CD4-positive, CD25-positive, alpha-beta regulatory T cell (primary cell): ENCODE measurements at places on chromosomes 3 and 15.
A peak's percentile ranks its signal among the peaks of the same experiment; 100 is the strongest.

GRCh38 chr3:171372694-171373093, 87.5 kb downstream of the TNIK start:
- no peak for DNase-seq

- DNase-seq = peak; percentile 36
Measured at GRCh38 chr3:126083511-126083912, 412 bp downstream of the SLC41A3 start.

DNA sequence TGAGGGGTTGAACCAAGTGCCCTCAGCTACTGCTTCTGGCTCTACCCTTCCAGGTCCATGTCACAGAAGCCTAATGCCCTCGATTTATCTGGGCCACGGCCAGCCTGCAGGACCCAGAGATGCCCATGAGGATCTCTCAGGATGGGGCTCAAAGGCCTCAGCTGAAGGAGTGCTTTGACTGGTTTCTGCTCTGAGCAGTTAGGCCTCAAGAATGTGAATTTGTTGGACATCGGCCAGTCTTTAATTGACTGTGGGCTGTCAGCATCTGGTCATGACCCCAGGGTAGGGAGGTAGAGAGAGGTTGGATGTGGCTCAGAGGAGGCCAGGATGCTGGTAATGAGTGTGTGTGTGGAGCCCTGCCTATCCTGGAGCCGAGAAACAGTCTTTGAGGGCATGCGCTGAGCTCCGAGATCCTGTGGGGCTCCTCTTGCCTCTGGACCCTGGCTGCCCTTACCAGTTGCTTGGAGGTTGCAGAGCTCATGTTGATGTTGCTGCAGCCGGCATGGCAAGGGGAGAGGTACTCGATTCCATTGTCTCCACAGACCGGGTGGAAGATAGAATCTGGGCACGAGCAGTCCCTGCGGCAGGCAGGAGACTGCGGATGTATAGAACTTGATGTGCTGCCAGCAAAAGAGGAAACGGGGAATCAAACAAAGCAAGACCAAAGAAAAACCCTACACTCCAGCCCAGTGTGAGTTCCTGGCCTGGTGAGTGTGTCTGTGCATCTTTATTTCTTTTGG, 49.1 kb upstream of the RAB6B start:
- no peak for DNase-seq

- DNase-seq = no peak
Measured at GRCh38 chr15:39248204-39248603, 332.7 kb upstream of the THBS1 start.

GRCh38 chr15:80423215-80423614, 19.0 kb downstream of the ARNT2 start:
- DNase-seq = no peak

GRCh38 chr3:172391592-172392302, 56.5 kb downstream of the GHSR start:
- no peak for DNase-seq

DNA sequence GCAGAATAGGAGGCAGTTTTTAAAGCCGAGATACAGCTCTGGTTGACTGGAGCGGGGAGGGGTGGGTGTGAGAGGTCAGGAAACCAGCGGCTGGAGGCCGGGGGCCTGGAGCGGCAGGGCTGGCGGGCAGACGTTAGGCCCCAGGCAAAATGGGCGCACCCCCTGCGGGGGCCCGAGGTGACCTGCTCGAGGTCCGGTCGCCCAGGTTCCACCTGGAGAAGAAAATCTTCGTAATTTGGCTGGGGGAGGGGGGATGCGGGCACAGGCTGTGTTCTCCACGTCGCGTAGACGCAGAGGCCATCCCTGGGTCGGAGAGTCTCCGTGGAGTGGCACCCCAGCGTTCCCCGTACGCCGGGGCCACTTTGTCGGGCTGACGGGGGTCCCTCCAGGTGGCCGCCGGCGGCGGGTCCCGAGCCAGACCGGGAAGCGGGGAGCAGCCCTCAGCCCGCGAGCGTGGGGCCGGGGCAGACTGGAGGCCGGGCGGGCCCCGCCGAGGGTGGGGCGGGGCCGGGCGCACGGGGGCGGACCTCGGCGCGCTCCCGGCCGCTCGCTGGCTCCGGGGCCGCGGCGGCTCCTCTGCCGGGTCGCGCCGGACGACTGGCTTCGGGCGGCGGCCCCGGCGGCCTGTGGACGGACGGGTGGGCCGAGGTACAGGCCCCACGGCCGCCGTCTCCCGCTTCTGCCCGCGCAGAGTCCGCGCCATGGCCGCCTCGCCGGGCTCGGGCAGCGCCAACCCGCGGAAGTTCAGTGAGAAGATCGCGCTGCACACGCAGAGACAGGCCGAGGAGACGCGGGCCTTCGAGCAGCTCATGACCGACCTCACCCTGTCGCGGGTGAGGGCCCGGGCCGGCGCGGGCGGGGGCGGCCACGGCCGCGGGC, at the start of gene CRTC3:
CRTC3 (plus strand) TSS at position 553 of the 879 bp plus-strand sequence; CDS start at position 702, 149 bp downstream.
- peak; percentile 42 for DNase-seq

DNA sequence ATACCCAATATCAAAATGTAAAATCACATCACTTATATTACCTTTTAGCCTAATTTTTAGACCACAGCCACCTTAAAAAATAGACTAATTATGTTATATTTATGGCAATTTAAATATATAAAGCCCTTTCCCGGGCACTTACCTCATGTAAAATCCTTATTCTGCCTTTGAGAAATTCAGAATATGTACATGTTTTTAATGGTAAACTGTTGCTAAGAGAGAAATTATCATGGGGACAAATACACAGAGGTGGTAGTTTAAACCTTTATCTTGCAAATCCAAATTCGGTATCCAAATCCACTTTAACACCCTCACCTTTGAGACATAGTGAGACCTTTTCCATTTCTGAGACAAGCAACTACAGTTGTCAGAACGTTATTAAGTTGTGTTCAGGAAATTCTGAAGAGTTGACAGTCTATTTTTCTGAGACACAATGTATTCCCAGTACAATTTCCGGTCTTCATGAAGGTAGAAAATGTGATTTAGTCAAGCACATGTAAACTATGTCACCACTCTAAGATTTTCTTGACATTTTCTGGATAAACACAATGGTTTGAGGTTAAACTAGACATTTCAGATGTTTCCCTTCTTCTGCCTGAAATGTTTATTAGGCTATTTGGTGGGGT, 10.6 kb upstream of the VGLL3 start:
- DNase-seq = no peak

- no peak for DNase-seq
Measured at GRCh38 chr3:50275141-50275995, 3.5 kb upstream of the LSMEM2 start.

DNA sequence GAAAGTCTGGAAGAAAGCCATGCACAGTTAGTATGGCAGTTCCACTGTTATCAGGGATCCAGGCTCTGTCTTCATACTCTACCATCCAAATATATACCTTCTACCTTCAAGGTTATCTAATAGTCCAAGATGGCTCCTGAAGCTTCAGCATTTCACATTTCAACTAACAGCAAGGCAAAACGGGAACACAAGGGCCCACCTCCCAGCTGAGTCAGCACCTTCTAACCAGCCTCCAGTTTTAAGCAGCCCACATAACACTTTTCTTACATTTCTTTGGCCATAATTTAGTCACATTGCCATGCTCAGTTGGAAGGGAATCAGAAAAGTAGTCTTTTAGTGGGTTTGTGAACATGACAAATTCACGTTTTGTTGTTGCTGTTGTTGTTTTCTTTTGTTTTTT, 15.4 kb upstream of the MSL2 start:
- no peak for DNase-seq

DNA sequence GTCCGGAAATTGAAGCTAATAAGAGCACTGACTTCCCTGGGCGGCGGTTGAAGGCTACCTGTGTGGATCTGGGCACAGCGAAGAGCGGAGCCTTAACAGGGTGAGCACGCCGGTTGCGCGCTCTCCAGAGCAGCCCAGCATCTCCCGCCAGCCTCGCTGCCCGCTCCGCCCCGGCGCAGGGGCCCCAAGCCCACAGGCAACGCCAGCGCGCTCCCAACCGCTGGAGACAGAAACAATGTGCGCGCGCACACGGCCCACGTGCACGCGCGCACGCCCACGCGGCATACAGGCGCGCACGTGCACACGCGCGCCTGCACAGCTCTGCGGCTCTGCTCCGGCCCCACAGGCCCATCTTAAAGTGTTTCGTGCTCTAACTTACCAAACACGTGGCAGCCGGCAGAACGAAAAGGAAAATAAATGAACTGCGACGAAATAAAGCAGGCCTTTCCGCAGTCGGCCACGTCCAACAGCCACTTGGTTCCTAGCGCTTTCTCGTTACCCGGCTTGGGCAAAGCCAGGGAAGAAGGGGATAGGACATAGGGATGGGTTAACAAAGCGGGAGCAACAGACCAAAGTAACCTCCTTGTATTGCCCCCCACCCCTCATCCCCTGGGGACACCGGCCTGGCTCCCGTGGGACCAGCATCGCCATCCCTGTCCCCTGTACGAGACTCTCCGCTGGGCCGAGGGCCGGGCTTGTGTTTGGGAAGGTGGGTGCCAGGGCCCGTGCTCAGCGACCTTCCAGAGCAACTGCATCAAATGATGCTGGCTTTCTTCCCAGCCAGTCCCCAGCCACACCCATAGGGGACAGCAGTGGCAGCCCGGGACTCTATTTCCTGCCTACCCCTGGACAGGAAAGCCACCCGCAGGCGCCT, 203.7 kb downstream of the ABHD5 start:
- DNase-seq = peak; percentile 52

- DNase-seq = no peak
Measured at GRCh38 chr3:11377719-11378118, 105.5 kb downstream of the ATG7 start.

DNA sequence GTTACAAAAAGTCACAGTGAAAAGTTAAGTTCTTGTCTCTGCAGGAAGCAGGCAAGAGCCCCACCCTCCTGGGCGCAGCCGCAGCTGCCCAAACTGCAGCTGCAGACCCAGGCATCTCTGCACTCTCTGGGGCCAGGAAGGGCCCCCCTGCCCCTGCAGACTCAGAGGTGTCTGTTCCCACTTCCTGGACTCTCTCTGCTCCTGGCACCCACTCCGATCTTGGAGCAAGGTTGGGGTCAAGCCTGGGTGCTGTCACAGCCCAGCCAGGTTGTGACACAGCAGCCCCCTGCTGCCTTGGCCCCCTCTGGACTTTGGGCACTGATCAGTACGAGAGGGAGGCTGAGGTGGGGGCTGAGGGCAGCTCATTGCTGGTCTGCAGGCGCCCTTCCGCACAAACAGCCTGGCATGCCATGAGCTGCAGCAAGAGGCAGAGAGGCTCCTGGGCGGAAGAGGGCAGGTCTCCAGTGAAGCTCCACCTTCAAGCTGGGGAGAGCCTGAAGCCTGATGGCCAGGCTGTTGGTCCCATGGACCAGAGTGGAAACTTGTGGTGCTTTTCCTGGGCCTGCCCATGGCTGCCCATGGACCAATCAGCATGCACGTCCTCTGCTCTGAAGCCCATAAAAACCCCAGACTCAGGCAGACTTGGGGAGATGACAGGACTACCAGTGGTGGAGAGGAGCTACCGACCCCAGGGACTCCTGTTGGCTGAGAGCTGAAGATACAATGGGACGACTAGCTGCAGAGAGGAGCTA, 42.9 kb upstream of the LRRFIP2 start:
- DNase-seq = no peak

DNA sequence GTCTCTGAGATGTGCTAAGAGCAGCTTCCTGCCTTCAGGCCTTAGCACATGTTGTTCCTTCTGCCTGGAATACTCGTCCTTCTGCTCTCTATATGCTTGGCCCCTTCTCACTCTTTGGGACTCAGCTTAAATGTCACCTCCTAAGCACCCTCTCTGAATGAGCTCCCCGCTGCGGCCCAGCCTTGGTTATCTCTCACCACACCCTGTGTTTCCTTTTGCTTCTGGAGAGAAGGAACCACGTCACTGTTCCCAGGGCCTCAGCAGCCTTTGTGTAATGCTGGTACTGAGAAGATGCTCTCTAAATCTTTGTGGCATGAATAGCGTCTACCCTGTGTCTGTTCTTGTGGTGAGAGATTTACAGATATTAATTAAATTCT, 2.2 kb downstream of the FAH start:
- no peak for DNase-seq

GRCh38 chr3:5616873-5617272, 429.4 kb downstream of the EDEM1 start:
- DNase-seq = no peak

- no peak for DNase-seq
Measured at GRCh38 chr3:97613139-97613538, 151.4 kb upstream of the ARL6 start.

DNA sequence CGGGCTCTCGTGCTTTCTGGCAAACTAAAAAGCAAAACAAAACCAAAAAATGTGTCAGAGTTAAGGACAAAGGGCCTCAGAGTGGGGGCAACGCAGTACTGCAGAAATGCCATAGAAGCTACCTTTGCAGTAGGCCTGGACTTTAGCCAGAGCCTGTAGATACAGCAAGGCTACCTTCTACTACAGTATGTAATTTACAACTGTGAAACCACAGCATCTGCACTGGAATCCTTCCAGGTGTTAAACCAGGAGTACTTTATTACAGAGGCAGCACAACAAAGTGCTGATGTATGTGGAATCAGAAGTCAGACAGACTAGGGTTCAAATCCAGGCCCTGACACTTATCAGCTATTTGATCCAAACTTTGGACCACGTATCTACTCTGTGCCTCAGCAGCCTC, 34.9 kb downstream of the RUBCN start:
- DNase-seq = no peak
